ENCODE measurements at places on chromosomes 2 and 18. TPM values are rescaled to one million over a fixed set of nuclear protein-coding genes. Genes with fewer than 3 reads are reported as not detected.

DNA sequence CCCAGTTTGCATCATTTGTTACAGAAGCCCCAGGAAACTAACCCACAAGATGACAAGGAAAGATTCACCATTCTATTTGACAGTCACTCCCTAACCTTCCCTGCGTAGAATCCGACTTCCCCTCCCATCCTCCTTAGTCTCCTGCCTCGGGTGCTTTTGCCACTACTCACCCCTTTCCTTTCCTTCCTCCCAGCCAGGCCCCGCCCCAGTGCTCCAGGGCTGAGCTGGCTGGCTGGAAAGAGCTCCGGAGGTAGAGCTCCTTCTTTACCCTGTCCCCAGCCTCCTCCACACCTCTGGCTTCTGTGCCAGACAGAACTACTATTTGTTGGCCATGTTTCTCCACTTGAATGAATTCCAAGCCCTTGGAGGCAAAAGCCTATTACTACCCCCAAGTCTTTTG lies 317.6 kb upstream of the NCKAP5 start:
- DNase-seq: no peak

CTAGE1 gene
- not detected for total RNA-seq

IL36B gene
- not detected for total RNA-seq

GRCh38 chr2:235854276-235854675 lies 313.9 kb downstream of the GBX2 start:
- no peak for DNase-seq

GRCh38 chr2:67628892-67629291 lies 231.8 kb downstream of the ETAA1 start:
- no peak for DNase-seq

- peak; percentile 88 for DNase-seq
Observed at GRCh38 chr2:20065885-20066602, 14.6 kb upstream of the LAPTM4A start.

DNA sequence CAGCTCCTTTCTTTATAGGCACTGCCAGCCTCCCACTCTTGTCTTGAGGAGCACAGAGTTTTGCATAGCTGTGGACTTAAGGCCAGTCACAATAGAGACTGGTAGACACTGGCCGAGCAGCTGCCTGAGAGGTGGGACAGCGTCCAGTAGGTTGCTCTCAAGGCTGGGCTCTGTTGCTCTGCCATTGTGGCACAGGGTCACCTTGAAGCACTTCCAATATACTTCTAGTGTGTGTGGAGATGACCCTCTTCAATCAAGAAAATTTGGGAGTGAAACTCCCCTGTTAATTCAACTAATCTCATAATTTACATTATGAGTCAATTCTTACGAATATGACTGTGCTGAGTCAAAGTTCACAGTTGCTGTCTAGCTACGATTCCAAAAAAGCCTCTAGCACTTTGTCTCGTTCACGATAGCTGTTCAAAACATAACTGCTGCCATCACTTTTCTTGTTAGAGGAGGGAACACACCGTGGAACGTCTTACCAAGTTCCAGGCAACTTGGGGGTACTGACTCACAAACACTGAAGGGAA lies 636.2 kb downstream of the EPHA4 start:
- DNase-seq: no peak

ARHGAP15 gene
- total RNA-seq: 9.1 TPM

MLPH gene
- 34.6 TPM for total RNA-seq

All from vagina (tissue), 2 donors.